ENCODE measurements at places on chromosomes 3 and 15. TPM values are rescaled to one million over a fixed set of nuclear protein-coding genes. Genes with fewer than 3 reads are reported as not detected.
A peak's percentile ranks its signal among the peaks of the same experiment; 100 is the strongest.

- peak; percentile 38 for DNase-seq
Measured at GRCh38 chr3:39126532-39127071, 19.1 kb downstream of the TTC21A start.

- peak; percentile 56 for DNase-seq
Measured at GRCh38 chr3:196073255-196073753, 8.6 kb downstream of the TFRC start.

GRCh38 chr3:164222197-164222596 lies 856.1 kb downstream of the SI start:
- DNase-seq, result no peak

DNA sequence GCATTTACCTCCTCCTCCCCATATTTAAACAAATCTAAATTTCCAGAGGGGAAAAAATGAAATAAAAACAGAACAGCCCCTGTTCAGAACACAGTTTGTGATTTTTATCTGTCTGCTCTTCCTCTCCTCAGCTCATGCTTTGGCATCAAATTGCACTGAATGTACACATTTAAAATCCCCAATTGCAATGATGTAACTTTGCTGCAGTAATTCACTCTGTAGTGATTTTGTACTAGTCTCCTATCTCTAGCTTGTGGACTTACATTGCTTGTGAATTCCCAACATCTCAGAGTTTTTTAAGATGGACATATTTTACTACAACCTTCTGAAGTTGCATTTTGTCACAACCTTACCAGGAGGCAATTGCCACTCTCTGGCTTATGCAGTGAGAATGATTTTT lies 81.6 kb upstream of the ROBO2 start:
- DNase-seq, result no peak

GRCh38 chr3:45962033-45962432 lies 18.8 kb downstream of the CXCR6 start:
- DNase-seq, result no peak

DNA sequence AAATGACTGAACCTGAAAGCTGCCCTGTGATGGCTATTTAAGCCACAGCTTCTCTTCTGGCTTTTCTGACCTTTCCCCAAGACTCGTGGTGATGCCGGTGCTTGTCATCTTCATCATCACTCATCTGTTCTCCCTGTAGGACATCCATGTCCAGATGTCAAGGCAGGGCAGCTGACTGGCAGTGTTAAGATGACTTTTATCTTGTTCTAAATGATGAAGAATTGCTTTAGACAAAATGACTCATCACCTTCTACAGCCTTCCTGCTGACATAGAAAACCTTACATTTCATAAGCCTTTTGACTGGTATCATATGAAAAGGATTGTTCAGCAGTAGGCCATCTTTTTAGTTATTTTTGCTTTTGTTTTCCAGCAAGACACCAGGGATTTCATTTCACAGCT lies 67.0 kb upstream of the GPR149 start:
- DNase-seq, result no peak

- no peak for DNase-seq
Measured at GRCh38 chr3:32257641-32258438, 19.4 kb downstream of the CMTM8 start.

DNA sequence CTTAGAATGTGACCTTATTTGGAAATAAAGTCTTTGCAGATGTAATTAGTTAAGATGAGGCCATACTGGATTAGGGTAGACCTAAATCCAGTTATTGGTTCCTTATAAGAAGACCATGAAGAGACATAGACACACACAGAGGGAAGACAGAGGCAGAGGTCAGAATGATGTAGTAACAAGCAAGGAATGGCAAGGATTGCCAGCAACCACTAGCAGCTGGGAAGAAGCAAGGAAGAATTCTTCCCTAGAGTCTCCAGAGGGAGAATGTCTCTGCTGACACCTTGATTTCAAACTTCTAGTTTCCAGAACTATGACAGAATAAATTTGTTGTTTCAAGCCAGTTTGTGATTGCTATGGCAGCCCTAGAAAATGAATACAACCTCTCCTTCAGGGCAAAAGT lies 116.7 kb downstream of the WDR76 start:
- no peak for DNase-seq

GRCh38 chr15:58923696-58924300 lies 9.7 kb downstream of the SLTM start:
- DNase-seq, result no peak

GRCh38 chr3:169147238-169148008 lies 516.1 kb downstream of the MECOM start:
- DNase-seq, result peak; percentile 65

- DNase-seq, result no peak
Measured at GRCh38 chr3:188369526-188369925, 215.6 kb downstream of the LPP start.

The RBPMS2 gene
- total RNA-seq, result not detected

The LRRC34 gene
- total RNA-seq, result 5.6 TPM

The CHDH gene
- 6.2 TPM for total RNA-seq

Data from Daoy (cell line).